GM04503 (cell line): ENCODE measurements at places on chromosomes 3 and 15.
A peak's percentile ranks its signal among the peaks of the same experiment; 100 is the strongest.

DNA sequence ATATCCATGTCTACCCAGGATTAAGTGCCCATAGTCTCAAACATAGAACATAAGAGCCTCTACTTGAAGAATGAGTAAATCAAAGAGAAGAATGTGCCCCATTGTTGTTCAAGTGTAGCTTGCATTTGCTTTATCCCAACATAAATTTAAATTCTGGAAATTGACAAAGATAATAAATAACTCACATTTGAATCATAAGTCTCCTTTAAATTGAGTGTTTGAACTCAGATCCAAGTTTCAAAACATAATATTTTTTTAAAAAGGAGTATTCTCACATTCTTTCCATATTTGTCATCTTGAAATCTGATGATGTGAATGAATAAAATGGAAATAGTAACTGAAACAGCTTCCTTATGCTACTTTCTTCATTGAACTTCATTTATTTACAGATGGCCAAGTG is 135.2 kb downstream of the MECOM start:
- DNase-seq: no peak

- DNase-seq: no peak
Observed at GRCh38 chr3:30984855-30985749, 90.6 kb upstream of the GADL1 start.

DNA sequence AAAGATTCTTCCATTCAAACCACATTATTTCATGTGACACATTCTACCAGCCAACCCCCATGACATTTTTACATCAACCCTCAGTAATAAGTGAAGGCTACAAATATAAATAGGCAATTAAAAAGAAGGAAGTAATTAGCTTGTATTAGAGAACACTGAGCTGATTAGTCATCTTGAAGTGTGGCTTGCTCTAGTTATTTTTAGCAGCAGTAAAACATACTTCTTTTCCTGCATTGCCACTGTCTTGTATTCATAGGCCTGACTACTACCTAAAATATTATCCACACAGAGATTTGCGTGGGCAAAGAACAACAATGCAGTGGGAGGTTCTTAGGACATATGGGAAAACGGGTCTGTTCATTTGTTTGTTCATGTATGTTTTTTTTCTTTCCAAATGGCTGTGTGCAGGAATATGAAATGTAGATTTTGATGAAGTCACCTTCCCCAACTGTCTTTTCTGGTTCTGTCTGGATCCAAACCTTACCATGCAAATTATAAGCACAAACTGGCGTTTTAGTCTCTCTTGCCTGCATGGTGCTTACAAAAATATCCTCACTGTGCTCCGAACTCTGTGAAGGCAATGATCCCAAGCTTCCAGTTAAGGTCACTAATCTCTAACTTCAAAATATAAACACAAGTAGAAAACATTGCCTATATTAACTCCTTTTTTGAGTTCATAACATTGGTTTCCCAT is 31.5 kb upstream of the TM4SF4 start:
- DNase-seq: peak; percentile 63

DNA sequence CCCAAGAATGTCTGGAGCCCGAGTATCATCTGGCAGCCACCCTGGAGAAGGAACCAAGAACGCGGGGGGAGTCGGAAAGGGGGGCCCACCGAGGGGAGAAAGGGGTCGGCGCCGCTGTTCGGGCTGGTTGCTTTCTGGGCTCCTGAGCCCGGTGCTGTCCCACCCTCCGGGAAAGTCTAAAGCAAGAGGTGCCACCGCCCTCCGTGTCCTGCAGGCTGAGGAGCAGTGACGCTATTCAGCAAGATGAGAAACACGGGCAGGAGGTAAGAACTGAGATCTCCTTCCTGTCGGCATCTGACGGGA is 234.8 kb downstream of the XXYLT1 start:
- no peak for DNase-seq

- no peak for DNase-seq
Observed at GRCh38 chr15:81381720-81382119, 7.7 kb upstream of the TMC3 start.

DNA sequence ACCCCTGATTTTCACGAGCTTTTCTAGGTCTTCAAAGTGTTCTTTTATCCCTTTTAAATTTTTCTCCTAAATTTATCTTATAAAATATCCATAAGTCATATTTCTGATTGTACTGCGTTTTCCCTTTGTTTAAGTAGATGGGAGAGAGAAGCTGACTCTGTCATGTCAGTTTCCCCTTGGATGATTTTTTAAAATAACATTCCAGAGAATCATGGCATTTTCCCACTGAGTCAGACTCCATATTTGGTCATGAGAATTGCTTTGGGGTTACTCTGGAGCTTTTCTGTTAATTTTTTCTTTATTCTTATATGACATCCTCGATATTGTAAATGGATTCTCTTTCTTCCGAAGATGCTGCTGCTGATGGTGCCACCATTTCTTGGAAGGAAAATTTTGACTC is 28.6 kb upstream of the UMPS start:
- peak; percentile 42 for DNase-seq

GRCh38 chr3:140552898-140553297 is 125.0 kb upstream of the TRIM42 start:
- no peak for DNase-seq

DNA sequence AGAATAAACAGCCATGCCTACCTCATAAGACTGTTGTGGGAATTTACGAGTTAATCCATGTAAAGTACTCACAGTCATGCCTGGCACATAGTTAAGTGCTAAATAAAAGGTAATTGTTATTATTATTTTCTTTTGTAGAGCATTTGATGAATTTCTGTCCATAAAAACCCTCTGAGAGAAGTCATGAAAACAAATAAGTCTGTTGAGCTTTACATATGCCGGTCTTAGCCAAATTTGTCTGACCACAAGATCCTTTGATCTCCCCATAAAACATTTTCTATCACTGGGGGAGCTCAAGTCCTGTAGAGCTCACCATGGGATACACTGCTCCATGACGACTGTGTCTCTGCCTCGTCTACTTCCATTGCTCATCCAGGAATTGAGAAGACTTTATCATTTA is 114.0 kb downstream of the MAGI1 start:
- no peak for DNase-seq

DNA sequence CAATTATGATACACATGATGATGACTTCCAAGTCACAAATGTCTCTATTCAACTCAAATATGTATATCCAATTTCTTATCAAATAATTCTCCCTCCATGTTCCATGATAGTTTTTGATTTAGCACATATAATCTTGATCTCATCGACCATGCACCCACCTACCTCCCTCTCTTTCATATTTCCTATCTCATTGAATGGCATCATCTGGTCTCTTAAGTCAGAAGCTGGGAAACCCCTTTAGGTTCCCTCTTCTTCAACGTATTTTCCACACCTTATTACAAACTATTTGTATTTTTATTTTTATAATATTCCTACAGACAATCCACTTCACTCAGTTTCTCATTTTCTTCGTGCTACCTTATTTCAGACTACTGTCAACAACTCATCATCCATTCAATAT is 56.9 kb upstream of the DPH6 start:
- DNase-seq: no peak

DNA sequence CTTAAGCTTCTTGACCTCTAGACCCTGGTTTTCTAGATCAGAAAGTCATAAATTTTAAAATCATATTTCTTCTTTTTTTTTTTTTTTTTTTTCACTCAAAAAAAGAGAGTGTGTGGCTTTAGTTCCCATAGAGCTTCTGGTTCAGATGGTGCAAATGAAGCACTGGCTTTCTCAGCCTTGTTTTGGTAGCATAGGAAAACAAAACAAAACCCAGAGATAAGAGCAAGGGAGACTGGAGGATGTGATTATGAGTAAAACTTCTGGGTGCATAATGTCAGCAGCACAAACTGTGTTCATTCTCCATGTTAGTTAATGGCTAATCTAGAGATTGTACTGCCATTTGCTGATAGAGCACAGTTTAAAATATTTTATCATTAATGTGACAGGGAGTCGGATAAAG is 55.4 kb downstream of the RARB start:
- no peak for DNase-seq

GRCh38 chr3:107368654-107369398 is 8.4 kb upstream of the CCDC54 start:
- DNase-seq: no peak

DNA sequence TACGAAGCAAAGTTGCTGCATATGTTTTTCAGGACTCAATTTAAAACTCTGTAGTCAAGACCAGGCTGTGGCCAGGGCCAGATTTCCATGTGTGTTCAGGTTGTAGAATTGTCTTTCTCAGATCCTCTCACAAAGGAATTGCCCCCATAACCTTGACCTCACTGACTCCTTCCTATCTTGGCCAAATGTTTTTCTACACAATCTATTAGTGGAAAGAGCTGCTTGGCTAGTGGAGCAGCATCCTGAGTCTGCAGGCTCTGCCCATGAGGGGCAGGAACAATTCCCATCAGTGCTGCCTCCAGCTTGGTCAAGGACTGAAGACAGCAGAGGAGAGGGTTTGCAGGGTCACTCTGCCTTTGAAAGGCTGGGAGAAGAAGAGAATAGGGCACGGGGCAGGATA is 6.9 kb upstream of the TBC1D21 start:
- no peak for DNase-seq

GRCh38 chr3:171704002-171704401 is 106.3 kb downstream of the PLD1 start:
- no peak for DNase-seq

- DNase-seq: no peak
Observed at GRCh38 chr3:71916747-71917369, 131.9 kb upstream of the PROK2 start.

- no peak for DNase-seq
Observed at GRCh38 chr3:120879411-120879810, 28.6 kb upstream of the STXBP5L start.

DNA sequence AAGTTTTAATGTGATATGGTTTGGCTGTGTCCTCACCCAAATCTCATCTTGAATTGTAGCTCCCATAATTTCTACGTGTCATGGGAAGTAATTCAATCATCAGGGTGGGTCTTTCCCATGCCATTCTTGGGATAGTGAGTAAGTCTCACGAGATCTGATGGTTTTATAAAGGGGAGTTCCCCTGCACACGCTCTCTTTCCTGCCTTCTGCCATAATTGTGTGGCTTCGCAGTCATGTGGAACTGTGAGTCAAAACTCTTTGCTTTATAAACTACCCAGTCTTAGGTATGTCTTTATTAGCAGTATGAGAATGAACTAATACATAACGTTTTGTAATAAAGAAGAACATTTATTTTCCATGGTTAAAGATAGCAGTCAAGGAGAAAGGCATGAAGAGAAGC is 39.2 kb upstream of the GOLIM4 start:
- DNase-seq: no peak

GRCh38 chr3:100611221-100611620 is 1.8 kb downstream of the ADGRG7 start:
- no peak for DNase-seq

GRCh38 chr3:55269636-55270035 is 217.5 kb downstream of the WNT5A start:
- DNase-seq: no peak

DNA sequence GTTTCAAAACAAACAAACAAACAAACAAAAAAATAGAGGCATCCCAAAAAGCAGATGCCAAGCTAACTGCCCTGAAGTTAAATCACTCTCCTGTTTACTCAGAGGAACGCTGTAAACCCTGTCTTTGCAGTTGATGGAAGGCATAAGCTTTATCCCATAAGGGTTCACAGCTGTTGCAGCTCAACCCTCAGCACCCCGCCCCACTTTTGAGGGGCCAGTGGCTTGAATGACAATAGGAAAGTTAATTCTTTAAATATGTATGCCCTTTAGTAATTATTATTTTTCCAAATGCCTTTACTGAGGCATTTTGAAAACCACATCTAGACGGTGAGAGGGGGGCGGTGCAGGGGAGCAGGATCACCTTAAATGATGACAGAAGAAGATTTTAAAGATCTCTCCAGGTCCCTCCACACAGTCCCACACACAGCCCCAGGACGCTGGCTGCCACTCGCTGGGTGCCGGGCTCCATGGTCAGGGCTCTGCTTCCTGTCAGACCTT is 272.1 kb downstream of the FAM43A start:
- DNase-seq: no peak

GRCh38 chr15:43958861-43959330 is 132.1 kb downstream of the WDR76 start:
- DNase-seq: peak; percentile 60

GRCh38 chr3:150743508-150743907 is 19.5 kb downstream of the SIAH2 start:
- no peak for DNase-seq

GRCh38 chr3:48847504-48848423 is at the start of gene PRKAR2A:
PRKAR2A (minus strand) TSS chr3:48847874; CDS start chr3:48847596, 278 bp downstream.
- DNase-seq: no peak

- DNase-seq: no peak
Observed at GRCh38 chr15:50452927-50453326, 28.7 kb downstream of the USP8 start.

- no peak for DNase-seq
Observed at GRCh38 chr15:57460208-57460816, 84.0 kb downstream of the CGNL1 start.

DNA sequence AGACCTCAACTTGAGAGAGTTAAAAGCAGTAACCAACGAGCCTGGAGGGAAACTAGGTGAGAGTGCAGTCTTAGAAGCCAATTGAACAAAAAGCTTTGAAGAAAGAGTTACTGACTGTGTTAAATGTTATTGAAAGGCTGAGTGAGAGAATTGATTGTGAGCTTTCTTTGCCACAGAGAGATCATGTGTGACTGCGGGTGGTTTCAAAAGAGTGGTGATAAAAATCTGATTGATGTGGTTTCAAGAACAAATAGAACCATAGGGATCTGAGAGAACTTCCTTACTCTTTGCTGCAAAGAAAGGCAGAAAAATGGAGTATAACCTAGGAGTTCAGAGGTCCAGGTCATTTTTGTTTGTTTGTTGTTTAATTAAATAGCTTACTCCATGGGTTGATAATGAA is 759.9 kb upstream of the ALCAM start:
- no peak for DNase-seq

DNA sequence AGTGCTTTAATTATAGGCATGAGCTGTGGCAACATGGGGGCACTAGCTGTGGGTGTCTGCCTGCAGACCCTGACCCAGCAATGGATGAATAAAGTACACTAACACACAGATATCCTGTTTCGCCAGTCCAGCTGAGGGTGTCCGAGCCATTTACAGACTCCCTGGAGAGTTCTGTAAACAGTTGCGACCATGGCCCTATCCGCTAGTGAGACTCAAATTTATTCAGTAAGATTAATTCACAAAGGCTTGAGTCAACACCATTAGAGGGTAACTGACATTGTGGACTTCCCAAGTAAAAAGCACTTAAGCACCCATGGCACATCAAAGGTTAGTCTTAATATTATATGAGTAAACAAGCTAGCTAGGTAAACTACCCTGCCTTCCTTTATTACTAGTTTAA is 161.6 kb downstream of the TBL1XR1 start:
- DNase-seq: no peak

DNA sequence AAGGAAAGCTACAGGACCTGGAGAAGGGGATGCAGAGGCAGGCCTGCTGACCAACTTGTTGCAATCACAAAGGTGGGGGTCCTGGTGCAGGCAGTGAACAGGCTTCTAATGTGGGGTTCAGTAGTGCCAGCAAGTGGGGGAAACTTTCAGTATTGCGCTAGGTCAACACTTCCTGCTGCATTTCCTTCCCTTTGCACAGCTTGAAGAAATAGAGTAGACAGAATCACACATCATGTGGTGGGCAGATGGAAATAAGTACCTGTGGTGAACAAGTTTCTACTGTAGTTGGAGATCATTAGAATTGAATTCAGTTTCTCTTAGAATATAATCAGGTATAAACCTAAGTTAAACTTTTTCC is 63.4 kb downstream of the RGMA start:
- DNase-seq: no peak

- no peak for DNase-seq
Observed at GRCh38 chr3:74124782-74125181, 489.7 kb downstream of the CNTN3 start.
